ENCODE measurements at places on chromosomes 12 and 14. TPM values are rescaled to one million over a fixed set of nuclear protein-coding genes. Genes with fewer than 3 reads are reported as not detected.

DNA sequence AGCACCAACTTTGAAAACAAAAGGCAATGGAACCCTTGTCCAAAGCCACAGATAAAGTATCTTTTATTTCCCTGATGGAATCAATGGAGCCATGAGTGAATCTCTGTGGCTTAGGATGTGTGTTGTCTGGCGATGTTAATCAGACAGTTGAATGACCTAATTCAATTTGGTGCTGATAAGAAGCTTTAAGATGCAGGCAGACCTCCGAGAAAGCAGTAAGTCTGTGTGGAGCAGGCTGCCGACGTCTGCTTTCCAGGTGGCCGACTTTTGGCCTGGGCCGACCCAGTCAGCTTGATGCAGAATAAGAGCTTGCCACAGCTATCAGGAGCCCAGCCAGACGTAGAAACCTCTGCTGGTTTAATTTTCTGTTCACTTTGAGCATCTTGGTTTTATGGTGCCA, 21.1 kb upstream of the TMEM132C start:
- H3K27me3 ChIP-seq, result no peaks in the 10 kb centered on the region
- H3K4me1 ChIP-seq, result no peaks in the 10 kb centered on the region
- no peaks in the 10 kb centered on the region for H3K36me3 ChIP-seq
- no peak overlapping the region for H3K4me3 ChIP-seq
- no peak overlapping the region for H3K27ac ChIP-seq

The LRIG3 gene
- 40.5 TPM for total RNA-seq

The KLRK1 gene
- total RNA-seq, result 5.2 TPM

The ADSS1 gene
- total RNA-seq, result 7.5 TPM

The FGF6 gene
- not detected for total RNA-seq

Measured in kidney (tissue), 22 donors.